ENCODE measurements at places on chromosomes 16 and 17.

- no peak for DNase-seq
Observed at GRCh38 chr16:49461517-49461951, 87.9 kb downstream of the C16orf78 start.

- DNase-seq: no peak
Observed at GRCh38 chr16:83247767-83248372, 559.9 kb upstream of the HSBP1 start.

GRCh38 chr17:18139949-18140348 is 31.4 kb downstream of the MYO15A start:
- no peak for DNase-seq

DNA sequence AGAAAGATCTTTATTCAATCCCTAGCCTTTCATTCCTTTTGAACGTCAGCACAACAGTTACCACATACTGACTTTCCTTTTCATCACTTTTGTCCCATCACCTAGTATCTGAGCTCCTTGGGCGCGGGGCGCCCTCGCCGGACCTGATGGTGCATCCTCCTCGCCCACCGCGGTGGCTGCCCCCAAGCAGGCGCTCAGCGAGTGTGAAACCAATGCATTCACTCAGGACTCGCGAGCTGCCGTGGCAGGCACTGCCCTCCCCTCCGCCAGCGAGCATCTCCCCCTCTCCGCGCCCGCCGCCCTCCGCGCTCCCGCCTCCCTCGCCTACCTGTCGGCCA is 756 bp downstream of the KLHL11 start:
- no peak for DNase-seq

GRCh38 chr16:66309-67182 is 5.9 kb downstream of the RHBDF1 start:
- no peak for DNase-seq

DNA sequence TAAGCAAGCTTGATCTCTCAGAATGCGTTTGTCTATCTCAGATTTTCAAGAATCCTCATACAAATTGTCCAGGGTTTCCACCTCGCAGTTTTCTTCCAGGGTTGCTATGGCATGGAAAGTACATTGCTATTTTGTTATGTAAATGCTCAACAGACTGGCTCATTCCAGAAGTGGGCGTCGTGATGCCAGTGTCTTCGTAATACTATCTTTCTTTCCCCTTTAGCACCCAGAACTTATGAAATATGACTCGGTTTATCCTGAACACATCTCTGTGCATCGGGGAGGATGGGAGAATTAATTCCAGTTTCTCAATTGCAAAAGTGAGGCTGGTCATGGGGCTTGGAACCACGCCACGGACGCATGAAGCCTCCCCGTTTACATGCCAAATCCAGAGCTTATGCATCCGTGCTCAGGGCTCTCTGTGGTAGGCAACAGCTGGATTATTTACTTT is 405.0 kb downstream of the WWOX start:
- no peak for DNase-seq

DNA sequence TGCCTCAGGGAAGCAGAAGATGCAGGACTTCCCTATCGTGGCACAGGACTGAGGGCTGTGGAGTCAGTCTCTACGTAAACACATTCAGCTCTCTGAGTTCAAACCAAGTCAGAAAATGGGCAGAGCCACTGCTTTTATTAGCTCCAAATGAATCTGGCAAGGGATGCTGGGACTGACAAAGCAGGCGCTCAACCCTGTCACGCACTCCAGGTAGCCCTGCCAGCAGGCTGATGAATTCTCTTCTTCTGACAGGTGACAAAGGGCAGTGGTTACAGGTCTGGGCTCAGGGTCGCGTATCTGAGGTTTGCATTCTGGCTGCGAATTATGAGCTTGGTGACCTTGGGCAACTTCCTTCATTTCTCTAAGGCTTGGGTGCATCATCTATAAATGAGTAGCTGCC is 9.4 kb downstream of the RPH3AL start:
- no peak for DNase-seq

DNA sequence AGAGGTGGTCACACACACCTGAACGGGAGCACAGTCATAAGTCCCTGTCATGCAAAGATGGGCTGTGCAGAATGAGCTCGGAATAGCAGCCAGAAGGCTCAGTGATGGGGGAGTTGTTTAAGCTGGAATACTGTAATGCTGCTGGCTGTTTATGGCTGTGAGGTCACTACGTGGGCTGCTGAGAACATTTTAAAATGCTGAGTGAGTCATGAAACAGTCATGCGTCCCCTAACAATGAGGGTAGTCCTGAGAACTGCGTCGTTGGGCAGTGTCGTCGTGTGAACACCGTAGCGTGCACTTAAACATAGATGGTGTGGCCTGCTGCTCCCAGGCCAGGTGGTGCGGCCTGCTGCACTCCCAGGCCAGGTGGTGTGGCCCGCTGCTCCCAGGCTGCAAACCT is 39.7 kb downstream of the TBCD start:
- no peak for DNase-seq

GRCh38 chr16:89052890-89053724 is 40.5 kb upstream of the ACSF3 start:
- no peak for DNase-seq

DNA sequence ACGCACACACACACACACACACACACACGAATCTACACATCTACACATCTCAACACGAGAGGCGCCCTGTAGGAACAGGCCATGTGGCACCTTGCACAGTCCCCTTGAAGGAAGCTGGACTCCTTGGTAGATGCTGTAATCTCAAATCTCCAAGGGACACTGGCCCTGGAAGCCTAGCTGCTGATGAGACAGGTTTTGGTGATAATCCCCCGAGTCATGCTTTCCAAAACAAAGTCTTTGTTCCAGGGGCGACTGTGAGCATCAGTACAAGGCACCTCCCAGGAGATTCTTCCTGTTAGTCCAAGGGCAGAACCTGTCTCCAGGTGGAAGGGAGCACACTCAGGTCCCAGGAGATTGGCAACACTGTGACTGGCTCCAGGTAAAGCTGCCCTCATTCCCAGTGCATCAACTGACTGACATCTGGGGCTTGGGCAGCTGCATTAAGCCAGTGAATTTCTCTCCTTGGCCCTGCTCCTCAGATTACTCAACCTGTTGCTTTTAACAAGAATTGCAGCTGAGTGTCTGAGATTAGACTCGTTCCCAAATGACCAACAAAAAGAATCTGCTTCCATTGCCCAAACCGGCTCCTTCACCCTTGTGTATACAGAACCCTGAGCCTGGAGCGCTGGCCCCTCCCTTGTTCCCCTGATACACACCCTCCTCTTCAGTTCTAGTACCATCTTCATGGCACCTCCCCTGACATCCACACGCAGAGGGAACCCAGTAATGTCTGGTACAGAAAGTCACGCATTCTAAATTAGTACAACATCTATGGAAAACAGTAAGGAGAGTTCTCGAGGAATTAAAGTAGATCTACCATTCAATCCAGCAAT is 13.9 kb upstream of the TNRC6C start:
- no peak for DNase-seq

GRCh38 chr16:15887283-15887682 is 1.1 kb downstream of the CEP20 start:
- DNase-seq: no peak

DNA sequence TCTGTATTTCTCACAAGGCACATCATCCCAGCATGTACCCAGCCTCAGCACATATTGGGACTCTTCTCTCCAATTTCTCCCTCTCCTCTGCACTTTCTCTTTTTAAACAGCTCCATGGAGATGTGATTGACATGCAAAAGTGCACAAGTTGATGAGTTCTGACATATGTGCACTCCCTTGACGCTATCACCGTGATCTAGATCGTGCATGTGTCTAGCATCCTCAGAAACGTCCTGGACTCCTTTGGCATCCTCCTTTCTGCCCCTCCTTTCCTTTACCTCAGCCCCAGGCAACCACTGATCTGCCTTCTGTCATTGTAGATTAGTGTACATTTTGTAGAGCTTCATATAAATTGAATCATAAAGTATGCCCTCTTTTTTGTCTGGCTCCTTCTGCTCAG is 108.0 kb upstream of the HSBP1 start:
- DNase-seq: no peak

- no peak for DNase-seq
Observed at GRCh38 chr16:67910158-67910557, 17.1 kb downstream of the PSKH1 start.

GRCh38 chr17:78399693-78400144 is 21.3 kb downstream of the PGS1 start:
- DNase-seq: no peak

GRCh38 chr17:80222376-80223141 is 2.3 kb downstream of the SLC26A11 start:
- DNase-seq: no peak

- peak; percentile 80 for DNase-seq
Observed at GRCh38 chr17:18960803-18961511, 9.0 kb downstream of the SLC5A10 start.

- no peak for DNase-seq
Observed at GRCh38 chr17:77654296-77654695, 304.2 kb upstream of the TNRC6C start.

GRCh38 chr16:10961231-10961630 is 16.9 kb downstream of the CLEC16A start:
- no peak for DNase-seq

Measured in stimulated activated CD4-positive, alpha-beta T cell treated with anti-CD3 and anti-CD28 coated beads, Interleukin-15, amount 100 ng/mL, for 48 hours (primary cell).